Naive thymus-derived CD4-positive, alpha-beta T cell (primary cell): ENCODE measurements at places on chromosomes 7 and 10. TPM values are rescaled to one million over a fixed set of nuclear protein-coding genes. Genes with fewer than 3 reads are reported as not detected.

GRCh38 chr10:106392778-106393177 lies 771.7 kb downstream of the SORCS1 start:
- DNase-seq = no peak
- H3K4me1 ChIP-seq = no peaks in the 10 kb centered on the region
- no peak overlapping the region for H3K4me3 ChIP-seq
- no peaks in the 10 kb centered on the region for H3K27me3 ChIP-seq
- H3K27ac ChIP-seq = no peak overlapping the region

DNA sequence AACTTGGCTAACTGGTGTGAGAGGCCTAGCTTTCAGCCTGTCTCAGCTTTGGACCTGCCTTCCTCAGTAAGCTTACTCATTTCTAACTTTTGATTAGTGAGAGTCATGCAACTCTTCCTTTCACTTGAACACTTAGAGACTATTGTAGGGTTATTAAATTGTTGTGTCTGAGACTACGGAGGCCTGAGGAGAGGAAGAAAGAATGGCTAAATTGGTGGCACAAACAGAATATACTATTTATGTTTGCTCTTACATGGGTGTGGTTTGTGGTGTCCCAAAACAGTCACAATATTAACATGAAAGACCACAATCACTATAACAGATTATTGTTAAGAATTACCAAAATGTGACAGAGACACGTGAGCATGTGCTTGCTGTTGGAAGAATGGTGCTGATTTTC lies 82.1 kb downstream of the TRIM24 start:
- no peak for DNase-seq
- H3K4me1 ChIP-seq = no peaks in the 10 kb centered on the region
- no peak overlapping the region for H3K27ac ChIP-seq
- no peak overlapping the region for H3K4me3 ChIP-seq
- no peaks in the 10 kb centered on the region for H3K27me3 ChIP-seq
- no peaks in the 10 kb centered on the region for H3K36me3 ChIP-seq

The HECW1 gene
- total RNA-seq = not detected

- no peaks in the 10 kb centered on the region for H3K27me3 ChIP-seq
- DNase-seq = no peak
- H3K4me3 ChIP-seq = no peak overlapping the region
- H3K4me1 ChIP-seq = no peaks in the 10 kb centered on the region
Measured at GRCh38 chr7:73954181-73954580, 73.8 kb upstream of the ELN start.

- H3K36me3 ChIP-seq = no peaks in the 10 kb centered on the region
- peak overlapping the region; percentile 15 for H3K27ac ChIP-seq
- H3K4me3 ChIP-seq = no peak overlapping the region
- no peak for DNase-seq
Measured at GRCh38 chr7:144830811-144831210, 5.0 kb downstream of the TPK1 start.

The LRRC4 gene
- 5.7 TPM for total RNA-seq

The CCL26 gene
- not detected for total RNA-seq

- no peaks in the 10 kb centered on the region for H3K27me3 ChIP-seq
- H3K27ac ChIP-seq = no peak overlapping the region
- no peak for DNase-seq
- H3K36me3 ChIP-seq = no peaks in the 10 kb centered on the region
- no peaks in the 10 kb centered on the region for H3K4me1 ChIP-seq
Measured at GRCh38 chr10:66639371-66639770, 286.5 kb upstream of the LRRTM3 start.

GRCh38 chr7:114988026-114988425 lies 66.1 kb downstream of the MDFIC start:
- H3K27me3 ChIP-seq = no peaks in the 10 kb centered on the region
- H3K4me1 ChIP-seq = peaks cover 4% of the 10 kb centered on the region
- peaks cover 10% of the 10 kb centered on the region for H3K36me3 ChIP-seq
- no peak overlapping the region for H3K27ac ChIP-seq
- H3K4me3 ChIP-seq = no peak overlapping the region

DNA sequence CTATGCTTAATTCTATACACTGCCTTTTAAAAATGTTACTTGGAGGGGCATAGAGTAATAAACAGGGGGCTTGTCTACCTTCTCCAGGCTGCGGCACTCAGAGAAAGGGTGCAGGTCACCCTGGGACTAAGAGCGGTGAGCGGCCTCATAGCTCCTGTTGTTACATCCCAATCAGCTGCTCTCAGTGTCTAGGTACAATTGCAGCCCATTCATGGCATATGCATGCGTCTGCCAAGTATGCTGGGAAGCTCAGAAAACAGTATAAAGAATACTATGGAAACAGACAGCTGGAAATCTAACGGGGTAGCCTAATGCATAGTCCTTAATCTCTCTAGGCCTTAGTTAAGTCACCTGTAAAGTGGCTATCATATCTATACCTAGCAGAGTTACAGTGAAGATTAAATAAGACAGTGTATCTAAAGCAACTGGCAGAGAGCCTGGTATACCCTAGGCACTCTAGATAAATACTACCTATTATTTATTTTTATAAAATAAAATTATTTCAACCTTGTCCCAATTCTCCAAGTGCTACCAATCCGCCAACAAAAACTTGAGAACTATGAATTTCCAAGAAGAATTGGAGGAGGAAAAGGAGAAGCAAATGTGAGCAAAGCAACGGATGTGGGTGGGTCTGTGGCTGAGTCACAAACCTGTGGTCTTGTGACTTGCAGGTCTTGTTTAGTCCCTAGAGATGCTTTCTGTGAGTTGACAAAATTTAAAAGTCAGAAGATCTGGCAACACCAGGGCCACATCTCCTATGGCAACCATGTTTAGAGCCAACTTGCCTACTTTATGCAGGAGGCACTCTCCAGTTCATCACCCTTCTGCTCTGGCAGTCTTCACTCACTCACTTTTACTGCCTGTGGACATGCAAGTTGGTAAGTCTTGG lies 183.0 kb downstream of the RAPGEF5 start:
- H3K27ac ChIP-seq = no peak overlapping the region
- no peaks in the 10 kb centered on the region for H3K36me3 ChIP-seq
- no peaks in the 10 kb centered on the region for H3K27me3 ChIP-seq
- H3K4me3 ChIP-seq = no peak overlapping the region
- H3K4me1 ChIP-seq = no peaks in the 10 kb centered on the region

The KCP gene
- total RNA-seq = 0.16 TPM

DNA sequence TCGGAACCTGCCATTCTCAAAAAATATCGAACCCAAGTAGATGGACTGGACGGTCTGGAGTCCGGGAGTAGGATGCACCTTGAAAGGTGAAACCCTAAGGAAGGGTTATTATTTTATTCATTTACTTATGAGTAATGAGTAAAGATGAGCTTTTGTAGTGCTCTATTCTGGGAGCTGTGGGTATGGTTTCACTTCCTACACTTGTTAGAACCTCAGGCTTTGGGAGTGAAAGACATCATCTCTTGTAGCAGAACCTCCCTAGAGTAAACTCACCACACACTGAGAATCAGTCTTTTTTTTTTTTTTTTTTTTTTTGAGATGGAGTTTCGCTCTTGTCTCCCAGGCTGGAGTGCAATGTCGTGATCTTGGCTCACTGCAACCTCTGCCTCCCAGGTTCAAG lies 389.4 kb upstream of the AUTS2 start:
- no peak for DNase-seq
- no peaks in the 10 kb centered on the region for H3K4me1 ChIP-seq
- H3K27ac ChIP-seq = no peak overlapping the region
- no peaks in the 10 kb centered on the region for H3K36me3 ChIP-seq
- no peak overlapping the region for H3K4me3 ChIP-seq

DNA sequence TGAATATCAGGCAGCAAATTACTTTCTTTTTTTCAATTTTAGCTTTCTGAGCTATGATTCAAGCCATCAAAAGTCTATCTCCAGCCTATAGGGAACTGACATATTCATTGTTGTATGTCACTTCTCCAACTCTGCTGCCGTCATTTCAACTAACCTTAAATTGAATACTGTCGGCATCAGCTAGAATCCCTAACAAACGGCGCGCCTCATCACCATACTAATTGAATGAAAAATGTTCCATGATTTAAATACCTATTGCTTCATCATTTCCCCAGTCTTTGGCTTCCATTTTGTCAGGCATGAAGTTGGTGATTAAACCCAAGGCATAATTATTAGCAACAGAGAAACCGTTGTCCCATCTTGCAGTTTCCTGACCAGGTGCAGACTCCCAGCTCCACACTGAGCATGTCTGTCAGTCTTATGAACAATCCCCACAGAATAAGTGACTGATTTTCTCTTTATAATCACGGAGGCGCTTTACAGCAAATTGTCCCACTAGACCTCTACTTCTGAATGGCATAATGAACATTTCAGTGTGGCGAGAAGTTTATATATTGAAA lies 83.5 kb upstream of the NPY start:
- no peak overlapping the region for H3K27ac ChIP-seq
- H3K27me3 ChIP-seq = no peaks in the 10 kb centered on the region
- no peak for DNase-seq
- H3K4me3 ChIP-seq = no peak overlapping the region
